ENCODE measurements at places on chromosomes 1 and 21.

DNA sequence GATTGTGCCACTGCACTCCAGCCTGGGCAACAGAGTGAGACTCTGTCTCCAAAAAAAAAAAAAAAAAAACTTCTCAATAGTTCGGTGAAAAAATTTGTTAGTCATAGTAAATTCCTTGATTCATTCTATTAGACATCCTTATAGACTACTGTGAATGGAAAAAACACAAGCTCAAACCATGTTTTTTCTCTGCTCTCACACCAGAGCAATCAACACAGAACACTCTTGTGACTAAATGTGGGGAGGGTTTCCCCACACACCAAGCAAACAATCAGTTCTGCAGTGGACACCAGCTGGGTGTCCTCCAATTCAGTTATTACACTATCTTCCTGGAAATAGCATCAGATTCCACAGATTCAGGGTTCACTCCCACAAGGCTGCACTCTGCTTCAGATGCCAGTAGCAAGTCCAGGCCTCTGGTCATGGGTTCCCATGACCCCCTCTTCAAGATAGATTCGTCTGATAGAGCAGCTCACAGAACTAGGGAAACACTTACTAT, 69.1 kb upstream of the TEKT2 start:
- no peak for DNase-seq

GRCh38 chr1:167059045-167059808, 30.9 kb downstream of the GPA33 start:
- DNase-seq: peak; percentile 24

GRCh38 chr21:38494703-38495102, 3.6 kb downstream of the ERG start:
- DNase-seq: no peak

DNA sequence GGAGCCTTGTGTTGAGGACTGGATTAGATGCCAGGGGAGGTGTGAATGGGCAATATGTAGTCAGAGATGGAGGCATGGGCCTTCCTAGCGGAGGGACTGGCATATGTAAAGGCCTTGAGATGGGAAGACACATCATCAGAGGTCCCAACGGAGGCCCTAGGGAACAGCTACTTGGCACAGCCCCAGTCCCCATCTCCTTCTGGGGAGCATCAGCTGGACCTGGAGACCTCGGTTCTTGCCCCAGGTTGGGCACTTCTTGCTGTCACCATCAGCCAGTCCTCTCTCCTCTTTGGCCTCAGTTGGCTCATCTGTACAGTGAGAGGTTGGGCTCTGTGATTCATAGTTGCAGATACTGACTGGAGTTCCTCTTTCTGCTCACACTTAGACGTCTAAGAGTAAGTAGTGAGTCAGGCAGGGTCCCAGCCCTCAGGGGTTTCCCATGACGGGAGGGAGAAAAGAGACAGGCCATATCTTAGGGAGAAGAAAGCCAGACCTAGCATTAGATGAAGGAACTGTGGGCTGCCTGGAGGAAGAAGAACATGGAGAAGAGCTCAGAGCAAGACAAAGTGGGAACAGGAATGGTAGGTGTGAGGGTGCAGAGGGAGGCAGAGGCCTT, 3.4 kb upstream of the MARCKSL1 start:
- DNase-seq: no peak

DNA sequence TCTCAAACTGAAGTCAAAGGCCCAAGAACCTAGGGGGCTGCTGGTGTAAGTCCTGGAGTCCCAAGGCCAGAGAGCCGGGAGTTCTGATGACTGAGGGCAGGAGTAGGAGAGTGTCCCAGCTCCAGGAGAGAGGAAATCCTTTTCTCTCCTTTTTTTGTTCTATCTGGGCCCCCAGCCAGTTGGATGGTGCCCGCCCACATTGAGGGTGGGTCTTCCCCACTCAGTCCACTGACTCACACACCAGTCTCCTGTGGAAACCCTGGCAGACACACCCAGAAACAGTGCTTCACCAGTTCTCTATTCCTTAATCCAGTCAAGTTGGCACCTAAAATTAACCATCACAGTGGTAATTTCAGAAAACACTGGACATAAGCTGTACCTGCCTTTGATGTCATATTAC, 12.7 kb upstream of the WDR26 start:
- DNase-seq: no peak

- no peak for DNase-seq
These were observed 35.7 kb downstream of the TNFRSF8 start for GRCh38 chr1:12098786-12099185.

DNA sequence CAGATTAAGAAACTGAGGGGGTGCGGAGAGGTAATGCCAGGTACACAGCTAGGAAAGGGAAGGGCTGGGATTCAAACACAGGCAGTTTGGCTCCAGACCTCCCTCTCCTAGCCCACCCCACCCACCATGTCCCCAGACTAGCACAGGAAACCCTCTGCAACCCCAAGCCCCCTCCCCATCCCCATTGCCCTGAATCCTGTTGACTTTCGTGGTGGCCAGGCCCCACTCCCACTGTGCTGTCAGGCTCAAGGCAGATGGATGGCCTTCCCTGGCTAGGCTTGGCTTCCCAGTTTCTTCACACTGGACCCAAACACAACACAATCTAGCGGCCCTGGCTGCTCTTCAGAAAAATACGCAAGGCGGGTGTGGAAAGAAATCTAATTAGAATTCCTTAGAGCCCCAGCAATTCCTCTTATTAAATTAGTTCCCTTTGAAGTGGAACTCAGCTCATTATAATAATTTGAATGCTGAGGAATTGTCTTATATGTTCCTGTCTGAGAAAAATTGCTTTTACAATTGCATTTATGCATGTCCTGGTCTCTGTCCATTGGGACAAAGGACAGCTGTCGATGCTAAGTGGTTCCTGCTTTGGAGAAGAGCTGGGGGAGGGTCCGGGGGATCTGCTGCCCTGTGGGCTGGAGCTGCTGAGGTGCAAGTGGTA, 97.4 kb downstream of the SYF2 start:
- DNase-seq: no peak

- no peak for DNase-seq
These were observed 61.7 kb downstream of the CASQ2 start for GRCh38 chr1:115706587-115707425.

GRCh38 chr1:90726425-90726985, 9.4 kb upstream of the BARHL2 start:
- DNase-seq: no peak

GRCh38 chr1:113276507-113276906, 113.8 kb upstream of the MAGI3 start:
- no peak for DNase-seq

GRCh38 chr1:93976711-93977597, 67.7 kb upstream of the GCLM start:
- DNase-seq: no peak

DNA sequence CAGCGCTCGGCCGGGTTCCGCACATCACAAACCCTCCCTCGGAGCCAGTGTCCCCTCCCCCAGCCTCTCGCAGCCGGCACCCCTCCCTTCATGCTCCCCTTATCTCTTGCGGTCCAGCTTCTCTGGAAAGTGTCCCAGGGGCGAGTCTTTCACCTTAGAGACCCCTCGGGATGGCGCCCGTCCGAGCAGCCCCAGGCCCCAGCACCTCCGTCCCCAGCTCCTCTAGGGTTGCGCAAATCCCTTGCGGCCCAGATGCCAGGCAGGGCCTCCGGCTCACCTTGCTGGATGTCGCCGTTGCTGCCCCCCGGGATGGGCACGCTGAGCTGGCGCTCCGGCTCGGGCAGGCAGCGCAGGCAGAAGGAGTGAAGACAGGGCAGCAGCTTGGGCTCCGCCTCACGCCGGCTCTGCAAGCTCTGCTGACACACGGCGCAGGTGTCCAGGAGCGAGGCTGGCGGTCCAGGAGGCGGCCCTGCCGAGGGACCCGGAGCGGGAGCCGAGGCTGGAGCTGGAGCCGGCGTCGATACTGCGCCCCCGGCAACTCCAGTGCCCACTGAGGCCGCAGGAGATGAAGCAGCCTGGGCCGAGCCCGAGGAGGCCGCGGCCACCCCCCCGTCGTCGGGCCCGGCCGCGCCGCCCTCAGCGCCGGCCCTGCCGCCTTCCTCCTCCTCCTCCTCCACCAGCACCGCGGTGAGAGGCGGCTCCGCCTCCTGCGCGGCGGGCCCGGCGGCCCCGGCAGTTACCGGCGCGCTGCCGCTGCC, 550 bp downstream of the TRIM33 start:
- no peak for DNase-seq

Measured in brain pericyte (primary cell).